ENCODE measurements at places on chromosomes 1 and 21.

GRCh38 chr1:187471555-187471954 is 642.8 kb downstream of the PLA2G4A start:
- no peak for DNase-seq

GRCh38 chr1:245805532-245805931 is 650.7 kb downstream of the KIF26B start:
- DNase-seq: no peak

DNA sequence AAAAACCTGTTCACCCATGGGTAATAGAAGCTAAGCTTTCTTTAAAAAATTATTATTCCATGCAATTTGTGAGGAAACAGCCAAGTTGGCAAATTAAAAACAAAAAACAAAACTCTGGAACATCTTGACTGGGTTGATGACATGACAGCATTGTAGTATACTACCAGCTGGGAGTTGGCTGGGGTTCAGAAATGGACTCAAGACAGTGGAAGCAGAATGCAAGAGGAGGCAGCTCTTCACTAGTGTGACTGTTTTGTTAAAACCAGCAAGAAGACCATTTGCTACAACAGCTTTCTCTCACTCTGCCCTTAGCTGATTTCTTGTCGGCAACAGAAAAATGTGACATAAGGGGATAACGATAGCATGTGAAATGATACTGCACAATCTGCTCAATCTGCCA is 1298.9 kb upstream of the ADGRL4 start:
- no peak for DNase-seq

GRCh38 chr1:93021539-93022134 is 57.4 kb upstream of the MTF2 start:
- DNase-seq: no peak

DNA sequence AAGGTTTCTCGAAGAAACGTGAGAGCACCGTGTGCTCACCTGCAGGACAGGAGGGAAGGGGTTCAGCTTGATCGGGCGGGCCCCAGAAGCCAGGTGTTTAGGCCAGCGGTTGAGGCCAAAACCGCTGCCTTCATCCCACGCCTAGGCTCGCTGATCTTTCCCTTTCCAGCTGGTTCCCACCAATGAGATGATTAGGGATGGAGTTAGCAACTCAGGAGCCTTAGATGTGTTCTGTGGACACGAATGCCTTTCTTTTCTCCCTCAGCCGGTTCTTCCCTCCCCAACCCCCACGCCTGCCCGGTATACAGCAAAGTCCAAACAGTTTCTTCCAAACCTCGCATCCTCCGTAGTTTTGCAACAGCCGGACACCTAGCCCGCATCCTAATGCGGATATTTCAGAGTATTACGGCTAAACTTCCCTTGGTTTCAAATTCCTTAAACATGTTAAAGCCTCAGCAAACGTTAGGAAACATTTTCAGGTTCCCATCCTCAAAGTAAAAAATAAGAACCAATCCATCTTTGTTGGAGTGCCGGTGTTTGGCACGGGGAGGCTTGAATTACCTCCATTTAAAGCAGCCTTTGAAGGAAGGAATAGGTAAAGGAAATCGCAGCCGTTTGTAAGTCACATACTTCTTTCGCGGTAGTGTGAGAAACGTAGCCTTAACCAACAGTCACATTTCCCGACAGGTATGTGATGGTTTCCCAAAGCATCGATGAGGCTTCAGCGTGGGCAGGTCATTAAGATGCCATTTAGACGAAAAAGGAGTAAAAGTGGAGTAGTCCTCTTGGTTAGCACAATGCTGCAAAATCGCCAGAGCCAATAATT is 1.1 kb downstream of the LRRC8C start:
- no peak for DNase-seq

GRCh38 chr21:38490411-38491020 is 7.8 kb downstream of the ERG start:
- no peak for DNase-seq

Measured in stimulated activated CD8-positive, alpha-beta memory T cell treated with anti-CD3 and anti-CD28 coated beads, Interleukin-7, amount 100 ng/mL, for 1 hour (primary cell).